ENCODE measurements at places on chromosomes 16 and 17.

GRCh38 chr17:7558544-7559319, at the start of gene TNFSF13:
Gene TNFSF13, plus strand, starts transcription at chr17:7558750. Its CDS starts 290 bp downstream, at chr17:7559040.
- DNase-seq, result no peak

- DNase-seq, result no peak
Observed at GRCh38 chr16:79336437-79337229, 263.9 kb downstream of the MAF start.

- no peak for DNase-seq
Observed at GRCh38 chr17:38731526-38732294, 1.6 kb downstream of the CISD3 start.

DNA sequence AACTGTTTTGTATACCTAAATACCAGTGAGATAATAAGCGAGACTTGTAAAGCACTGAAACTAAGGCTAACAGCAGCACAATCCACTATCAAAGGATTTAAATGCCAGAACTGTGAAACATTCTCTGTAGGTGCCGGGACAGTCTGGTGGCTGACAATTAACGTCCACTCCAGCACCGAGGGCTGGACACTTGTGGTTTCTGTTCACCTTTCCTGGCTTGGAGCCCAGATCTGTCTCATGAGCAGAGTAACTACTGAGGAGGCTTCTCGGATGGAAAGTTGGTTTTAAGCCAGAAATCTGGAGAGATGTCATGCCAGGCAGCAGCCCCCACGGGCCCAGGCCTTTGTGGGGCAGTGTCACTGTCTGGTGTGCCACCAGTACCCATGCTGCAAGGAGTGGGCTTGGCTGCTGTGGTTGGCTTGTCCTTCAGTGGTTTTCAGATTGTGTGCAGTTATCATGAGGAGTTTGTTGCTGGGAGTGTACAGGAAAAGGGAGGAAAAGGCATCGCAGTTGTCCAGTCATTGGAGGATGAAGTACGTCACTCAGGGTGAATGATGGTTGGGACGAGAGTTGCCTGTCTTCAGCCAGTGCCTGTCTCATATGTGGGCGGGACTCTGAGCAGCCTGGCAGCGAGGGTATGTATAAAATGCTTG, 35.5 kb downstream of the UBN1 start:
- DNase-seq, result no peak

GRCh38 chr16:2663553-2664546, 18.5 kb upstream of the KCTD5 start:
- no peak for DNase-seq

- DNase-seq, result peak; percentile 14
Observed at GRCh38 chr17:59365383-59365981, 34.0 kb downstream of the YPEL2 start.

- DNase-seq, result no peak
Observed at GRCh38 chr16:27819881-27820610, 243.5 kb downstream of the GSG1L start.

GRCh38 chr17:38912221-38912813, 13.1 kb upstream of the LASP1NB start:
- no peak for DNase-seq

Measured in effector CD4-positive, alpha-beta T cell (primary cell).